NCI-H1436 (cell line): ENCODE measurements at places on chromosomes 5 and 9.

DNA sequence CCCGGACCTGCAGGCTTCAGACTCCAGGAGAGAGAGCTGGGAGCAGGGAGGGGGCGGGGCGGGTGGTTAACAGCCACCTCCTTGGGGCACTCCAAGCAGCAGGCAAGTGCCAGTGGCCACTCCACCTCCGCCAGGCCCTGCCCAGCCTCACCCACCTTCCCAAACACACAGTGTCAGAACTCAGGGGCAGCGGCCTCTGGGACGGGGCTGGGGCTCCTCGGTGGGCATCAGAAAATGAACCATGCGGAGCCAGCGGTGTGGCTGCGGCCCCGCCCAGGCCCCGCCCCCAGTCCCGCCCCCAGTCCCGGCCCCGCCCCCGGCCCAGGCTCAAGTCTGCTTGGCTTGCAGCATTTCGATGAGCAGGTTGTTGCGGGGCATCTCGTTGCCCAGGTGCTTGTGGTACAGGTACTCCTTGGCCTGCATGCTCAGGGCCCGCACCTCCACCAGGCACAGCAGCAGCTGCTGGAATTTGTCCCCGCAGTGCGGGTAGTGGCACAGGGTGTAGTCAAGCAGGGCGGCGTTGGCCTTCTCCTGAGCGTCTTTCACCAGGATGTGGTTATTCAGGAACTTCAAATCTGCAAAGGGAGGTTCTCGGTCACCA, 24.7 kb downstream of the NR5A1 start:
- no peak for DNase-seq

- no peak for DNase-seq
Measured at GRCh38 chr5:37893434-37894134, 53.7 kb upstream of the GDNF start.

GRCh38 chr5:108661024-108661423, 86.7 kb upstream of the FER start:
- no peak for DNase-seq

DNA sequence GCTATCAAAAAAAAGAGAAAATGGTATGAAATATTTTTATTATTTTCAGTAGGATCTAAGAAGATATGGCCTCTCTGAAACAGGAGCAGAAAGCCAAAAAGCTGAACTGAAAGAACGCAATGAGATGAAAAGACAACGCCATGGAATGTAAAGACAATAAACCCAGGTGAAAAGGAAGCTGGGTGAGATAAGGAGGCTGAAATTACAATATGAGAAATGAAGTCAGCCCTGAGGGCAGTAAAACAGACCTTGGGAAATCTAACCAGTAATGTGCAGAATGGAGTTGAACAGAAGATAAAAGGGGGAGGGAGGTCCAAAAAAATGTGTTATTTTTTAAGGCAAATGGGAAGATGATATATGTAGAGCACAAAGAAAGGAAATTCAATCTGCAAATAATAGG, 265.3 kb downstream of the ENC1 start:
- no peak for DNase-seq

DNA sequence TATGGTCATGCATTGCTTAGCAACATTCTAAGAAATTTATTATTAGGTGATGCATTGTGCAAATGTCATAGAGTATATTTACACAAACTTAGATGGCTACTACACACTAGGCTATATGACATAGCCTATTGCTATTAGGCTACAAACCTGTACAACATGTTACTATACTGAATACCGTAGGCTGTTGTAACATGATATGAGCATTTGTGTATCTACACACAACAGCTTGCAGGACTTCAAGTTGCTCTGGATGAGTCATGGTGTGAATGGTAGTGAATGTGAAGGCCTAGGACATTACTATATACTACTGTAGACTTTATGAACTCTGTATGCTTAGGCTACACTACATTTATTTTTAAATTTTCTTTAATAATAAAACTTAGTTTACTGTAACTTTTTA, 107.2 kb upstream of the MAMDC2 start:
- no peak for DNase-seq

DNA sequence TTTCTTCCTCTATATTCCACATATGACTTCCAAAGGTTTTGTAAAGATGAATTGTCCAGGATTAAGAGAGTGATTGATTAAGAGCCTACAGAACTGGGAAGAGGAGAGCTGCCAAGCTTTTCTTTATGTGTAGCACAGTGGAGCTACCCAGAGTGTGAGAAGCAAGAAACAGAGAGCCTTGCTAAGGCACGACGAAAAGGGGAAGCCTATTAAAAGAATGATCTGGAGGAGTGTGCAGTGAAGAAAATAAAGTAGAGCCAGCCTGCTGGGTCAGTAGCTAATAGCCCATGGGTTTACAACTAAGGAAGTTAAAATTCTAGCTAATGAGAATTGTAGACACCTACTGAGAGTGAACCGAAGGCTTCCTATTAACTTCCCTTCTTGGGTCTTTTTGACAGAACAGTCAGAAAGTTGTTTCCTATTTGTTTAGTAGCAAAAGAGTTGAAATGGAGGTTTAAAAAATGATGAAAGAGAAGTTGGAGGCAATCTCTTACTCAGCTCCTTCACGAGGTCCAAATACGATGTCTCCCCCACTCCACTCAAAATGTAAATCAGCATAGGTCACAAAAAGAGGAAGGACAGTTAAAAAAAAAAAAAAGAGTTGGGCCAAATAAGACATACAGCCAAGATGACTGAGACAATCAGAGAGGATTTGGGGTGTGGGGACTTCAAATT, 957 bp upstream of the PRR16 start:
- DNase-seq: no peak

GRCh38 chr5:167754501-167755021, 536.9 kb upstream of the WWC1 start:
- DNase-seq: no peak

DNA sequence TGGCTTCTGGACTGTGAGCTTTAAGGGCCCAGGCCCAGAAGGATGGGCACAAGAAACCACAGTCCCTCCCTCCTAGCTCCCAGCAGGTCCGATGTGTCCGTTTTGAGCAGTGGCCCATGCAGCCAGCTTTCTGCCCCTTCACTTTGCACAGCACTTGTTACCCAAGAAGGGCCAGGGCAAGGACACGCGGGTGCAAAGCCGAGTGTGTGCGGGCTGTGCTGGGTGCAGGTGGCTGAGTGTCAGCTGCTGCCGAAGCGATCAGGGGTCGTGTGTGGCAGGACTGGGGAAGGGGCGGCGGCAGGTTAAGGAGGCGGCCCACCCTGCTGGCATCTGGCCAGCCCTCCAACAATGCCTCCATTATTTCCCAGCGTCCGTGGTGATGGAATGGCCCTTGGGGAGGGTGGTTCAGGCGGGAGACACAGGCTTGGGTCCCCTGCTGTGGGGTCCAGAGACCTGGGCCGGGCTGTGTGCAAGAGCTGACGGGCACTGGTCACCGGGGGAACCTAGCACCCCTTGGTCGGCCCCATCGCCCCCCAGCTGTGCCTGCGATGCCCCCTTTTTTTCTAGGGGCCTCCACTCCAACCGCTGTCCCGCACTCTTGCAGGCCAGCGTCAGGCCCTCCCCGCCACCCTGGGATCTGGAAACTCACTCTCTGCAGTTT, 653 bp downstream of the LHX3 start:
- DNase-seq: no peak

DNA sequence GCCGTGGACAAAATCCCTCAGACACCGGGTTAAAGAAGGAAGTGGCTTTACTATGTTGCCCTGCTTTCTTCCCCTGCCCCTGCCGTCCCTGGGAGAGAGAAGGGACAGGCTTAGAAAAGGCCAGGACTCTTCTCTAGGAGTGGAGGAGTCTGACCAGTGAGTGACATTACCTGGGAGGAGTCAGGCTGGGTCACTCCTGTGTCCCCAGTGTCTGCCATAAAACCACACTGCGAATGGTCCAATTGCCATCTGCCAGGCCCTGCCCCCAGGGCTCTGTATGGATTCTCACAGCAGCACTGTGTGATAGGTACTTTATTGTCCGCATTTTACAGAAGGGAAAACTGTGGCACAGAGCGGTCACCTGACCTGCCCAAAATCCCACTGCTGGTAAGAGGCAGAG, 31.3 kb upstream of the FUBP3 start:
- no peak for DNase-seq

GRCh38 chr9:38331141-38331540, 61.4 kb upstream of the ALDH1B1 start:
- no peak for DNase-seq
